ENCODE measurements at places on chromosomes 6 and 20.

DNA sequence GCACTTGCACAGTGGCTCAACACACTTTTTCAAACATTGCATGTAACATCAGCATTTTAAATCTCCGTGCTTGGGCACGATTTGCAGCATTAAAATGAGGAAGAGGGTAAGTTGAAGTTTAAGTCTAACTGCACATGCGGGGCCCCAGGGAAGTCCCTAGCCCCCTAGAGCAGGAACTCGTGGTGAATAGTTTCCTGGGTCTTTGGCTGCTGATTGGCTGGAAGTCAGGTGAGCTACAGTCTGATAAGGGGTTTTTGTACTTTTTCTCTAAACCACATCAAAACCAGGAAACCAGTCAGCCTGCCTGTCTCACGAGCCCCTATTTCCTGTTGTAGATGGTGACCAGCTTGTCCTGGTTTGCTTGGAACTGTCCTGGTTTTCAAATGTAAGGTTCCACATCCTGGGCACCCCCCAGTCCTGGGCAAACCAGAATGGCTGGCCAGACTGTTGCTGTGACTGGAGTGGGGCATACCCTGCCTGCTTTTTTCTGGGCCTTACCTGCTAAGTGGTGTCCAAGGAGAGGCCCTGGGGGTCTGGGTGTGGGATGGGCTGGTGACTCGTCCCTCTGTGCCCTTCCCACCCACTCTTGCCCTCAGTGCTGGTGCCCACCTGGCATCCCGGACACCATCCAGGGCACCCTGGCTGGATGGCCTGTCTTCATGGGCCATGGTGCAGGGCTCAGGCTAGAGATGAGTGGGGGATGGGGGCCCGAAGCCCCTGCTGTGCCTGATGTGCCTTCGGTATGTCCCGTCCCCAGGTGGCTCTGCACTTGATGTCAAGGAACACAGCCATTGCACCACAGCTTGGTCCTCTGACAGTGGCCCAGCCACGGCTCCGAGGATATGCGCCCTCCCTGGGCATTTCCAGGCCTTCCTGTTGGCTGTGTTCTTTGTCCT, 31.8 kb downstream of the SUN5 start:
- no peak for DNase-seq

DNA sequence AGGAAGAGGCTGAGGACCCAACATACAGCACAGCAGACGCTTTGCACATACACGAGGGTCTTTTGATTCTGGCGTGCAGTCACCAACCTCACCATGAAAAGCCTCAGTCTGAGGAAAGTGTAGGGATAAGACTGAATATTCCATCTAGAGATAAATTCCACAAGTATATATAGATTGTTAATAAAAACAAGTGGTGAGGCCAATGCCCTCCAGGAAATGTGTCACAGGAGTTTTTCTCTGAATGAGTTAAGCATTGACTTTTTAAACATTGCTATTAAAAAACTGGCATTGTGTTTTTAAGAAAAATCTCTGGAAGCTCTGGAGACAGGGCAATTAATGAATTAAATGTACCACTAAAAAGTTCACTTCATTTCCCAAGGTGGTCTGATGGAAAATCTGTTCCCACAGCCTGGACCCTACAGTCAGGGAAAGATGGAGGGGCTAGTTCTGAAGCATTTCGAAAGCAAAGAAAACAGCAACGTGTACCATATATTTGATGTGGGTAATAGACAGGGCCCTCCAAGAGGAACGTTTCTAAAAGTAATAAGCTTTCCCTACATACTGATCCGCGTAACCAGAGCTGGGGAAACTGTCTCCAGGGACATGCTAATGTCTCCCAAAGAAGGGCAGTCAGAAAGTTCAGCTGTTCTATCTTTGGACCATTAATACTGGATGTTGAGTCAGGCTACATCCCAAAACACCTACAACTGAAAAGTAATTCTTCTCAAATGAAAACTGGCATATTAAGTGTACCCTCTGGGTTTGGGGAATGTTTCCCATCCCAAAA, 301.1 kb downstream of the FOXC1 start:
- DNase-seq = peak; percentile 43

DNA sequence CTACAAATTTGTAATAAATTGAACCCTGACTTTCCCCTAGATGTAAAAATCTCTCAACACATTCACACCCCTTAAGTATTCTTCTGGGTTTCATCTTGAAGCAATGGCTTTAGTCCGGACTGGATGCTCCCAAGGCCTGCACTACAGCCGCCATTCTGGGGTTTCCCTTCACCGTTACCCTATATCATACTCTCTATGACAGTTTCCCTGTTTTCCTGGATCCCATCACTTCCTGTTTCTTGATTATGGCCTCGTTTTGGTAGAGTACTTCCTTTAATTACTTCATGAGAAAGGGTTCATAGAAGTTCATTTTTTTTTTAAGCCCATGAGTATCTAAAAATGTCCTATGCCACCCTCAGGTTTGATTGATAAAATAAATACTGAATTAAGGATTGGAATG, 11.7 kb downstream of the FIG4 start:
- no peak for DNase-seq

GRCh38 chr20:38829296-38829875, 23.9 kb downstream of the PPP1R16B start:
- no peak for DNase-seq

DNA sequence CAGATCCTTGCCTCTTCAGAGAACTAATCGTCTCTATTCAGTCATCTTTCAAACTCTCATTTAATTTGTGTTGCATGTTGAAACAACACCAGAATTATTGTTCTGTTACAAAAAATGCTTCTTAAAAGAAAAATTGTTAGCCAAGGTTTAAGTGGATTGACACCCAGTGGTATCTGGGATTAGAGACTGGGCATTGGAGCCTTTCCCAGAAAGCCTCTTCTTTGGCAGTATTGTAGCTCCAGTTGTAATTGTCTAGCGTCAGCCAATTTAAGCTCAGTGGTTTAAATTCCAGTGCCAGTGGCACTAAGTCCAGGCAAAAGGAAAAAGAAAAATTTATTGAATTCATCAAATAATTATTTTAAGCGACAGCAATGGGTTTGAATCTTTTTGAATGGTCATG, 801 bp downstream of the CCDC28A start:
- DNase-seq = no peak

- DNase-seq = no peak
These were observed 525.3 kb downstream of the CD83 start for GRCh38 chr6:14642842-14643241.

DNA sequence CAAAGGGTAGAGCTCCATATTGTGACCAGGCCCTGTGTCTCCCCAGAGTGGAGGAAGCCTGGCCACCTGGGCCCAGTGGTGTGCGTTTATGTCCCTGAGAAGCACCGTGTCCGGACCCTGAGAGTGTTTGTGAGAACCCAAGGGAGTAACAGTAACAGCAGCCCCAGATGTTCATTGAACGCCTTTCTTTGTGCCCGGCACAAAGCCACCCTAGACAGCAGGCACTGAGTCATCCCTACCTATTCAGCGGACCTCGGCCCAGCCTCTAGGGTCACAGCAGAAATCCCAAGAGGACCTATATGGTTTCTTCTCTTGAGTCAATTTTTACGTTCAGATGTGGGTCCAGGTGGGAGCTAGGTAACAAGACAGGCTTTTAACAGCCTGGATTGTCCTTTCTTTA, 24.5 kb downstream of the BCAS4 start:
- DNase-seq = no peak

- DNase-seq = no peak
These were observed 228.8 kb downstream of the EPM2A start for GRCh38 chr6:145506565-145506964.

DNA sequence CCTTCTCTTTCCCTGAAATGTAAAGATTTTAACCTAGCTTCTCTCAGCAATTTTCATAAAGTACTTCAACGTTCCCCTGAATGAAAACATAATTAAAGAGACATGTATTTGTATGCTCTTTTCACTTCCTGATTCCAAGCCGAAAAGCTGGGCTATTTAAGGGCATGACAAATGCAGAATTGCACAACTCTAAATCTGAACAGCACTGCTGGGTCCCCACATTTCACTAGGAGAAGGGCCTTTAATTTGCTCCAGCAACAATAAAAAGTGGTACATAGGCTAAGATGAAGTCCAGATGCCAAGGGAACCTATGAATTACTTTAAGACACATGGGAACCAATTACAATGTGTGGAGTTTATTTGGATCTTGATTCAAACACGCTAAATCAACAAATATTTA, 42.0 kb downstream of the IRAK1BP1 start:
- DNase-seq = peak; percentile 52

GRCh38 chr6:42243046-42243445, 25.4 kb upstream of the MRPS10 start:
- no peak for DNase-seq

- no peak for DNase-seq
These were observed 3.0 kb upstream of the GPX5 start for GRCh38 chr6:28522594-28523240.

- DNase-seq = peak; percentile 79
These were observed 197.9 kb upstream of the GRIK2 start for GRCh38 chr6:101195588-101195987.

DNA sequence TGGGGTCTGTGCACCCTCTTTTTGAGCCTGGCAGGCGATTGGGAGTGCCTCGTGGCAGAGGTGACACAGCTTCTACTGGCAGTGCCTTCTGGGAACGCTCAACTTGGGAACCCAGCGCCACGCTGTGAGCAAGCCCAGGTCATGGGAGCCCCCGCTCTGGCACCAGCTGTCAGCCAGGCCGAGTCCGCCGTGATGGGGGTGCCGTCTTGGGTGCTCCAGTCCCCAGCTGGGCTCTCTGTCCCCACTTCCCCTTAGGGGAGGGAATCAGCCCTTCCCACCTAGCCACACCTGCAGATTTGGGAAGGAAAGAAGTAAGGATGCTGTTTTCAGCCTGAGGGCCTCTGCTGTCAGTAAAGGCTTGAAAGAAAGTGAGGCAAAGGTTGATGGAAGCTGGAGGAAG, 31.0 kb upstream of the NTSR1 start:
- no peak for DNase-seq

GRCh38 chr20:12416281-12416680, 498.6 kb downstream of the BTBD3 start:
- DNase-seq = no peak

DNA sequence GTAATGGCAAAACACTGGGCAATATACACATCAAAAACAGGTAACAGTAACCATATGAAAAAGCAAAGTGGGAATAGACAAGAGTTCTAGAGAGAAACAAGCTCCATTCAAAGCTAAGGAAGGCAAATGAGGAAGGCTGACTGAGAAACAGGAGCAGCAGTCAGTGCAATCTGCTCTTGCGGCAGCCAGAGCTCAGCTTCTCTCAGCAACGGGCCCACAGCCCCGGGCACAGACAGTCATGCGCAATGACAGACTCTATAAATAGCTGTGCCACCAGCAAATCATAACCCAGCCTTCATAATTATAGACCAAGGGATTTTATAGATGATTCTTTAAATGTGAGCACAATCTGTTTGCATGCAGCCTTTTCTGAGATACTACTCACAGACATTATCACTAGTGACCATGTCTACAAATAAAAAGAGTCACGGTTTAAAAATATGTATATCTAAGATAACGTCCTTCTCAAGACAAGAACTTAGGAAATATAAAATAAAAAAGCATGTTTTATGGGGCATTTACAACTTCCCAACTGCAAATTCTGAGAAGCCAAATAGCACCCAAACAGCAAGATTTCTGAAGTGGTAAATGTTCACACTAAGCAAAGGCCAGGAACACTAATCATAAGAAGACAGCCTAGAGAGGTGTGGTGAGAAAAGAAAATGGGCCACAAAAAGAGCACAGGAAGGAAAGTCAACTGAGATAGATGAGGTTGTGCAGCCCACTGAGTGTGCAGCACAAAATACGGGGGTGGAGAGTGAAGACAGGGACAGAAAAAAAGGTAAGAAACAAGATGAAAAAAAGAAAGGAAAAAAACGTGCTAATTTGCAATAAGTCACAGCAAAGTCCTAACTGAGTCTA, 39.9 kb upstream of the BEND6 start:
- no peak for DNase-seq

GRCh38 chr6:12895721-12896120, 179.2 kb downstream of the PHACTR1 start:
- DNase-seq = no peak

DNA sequence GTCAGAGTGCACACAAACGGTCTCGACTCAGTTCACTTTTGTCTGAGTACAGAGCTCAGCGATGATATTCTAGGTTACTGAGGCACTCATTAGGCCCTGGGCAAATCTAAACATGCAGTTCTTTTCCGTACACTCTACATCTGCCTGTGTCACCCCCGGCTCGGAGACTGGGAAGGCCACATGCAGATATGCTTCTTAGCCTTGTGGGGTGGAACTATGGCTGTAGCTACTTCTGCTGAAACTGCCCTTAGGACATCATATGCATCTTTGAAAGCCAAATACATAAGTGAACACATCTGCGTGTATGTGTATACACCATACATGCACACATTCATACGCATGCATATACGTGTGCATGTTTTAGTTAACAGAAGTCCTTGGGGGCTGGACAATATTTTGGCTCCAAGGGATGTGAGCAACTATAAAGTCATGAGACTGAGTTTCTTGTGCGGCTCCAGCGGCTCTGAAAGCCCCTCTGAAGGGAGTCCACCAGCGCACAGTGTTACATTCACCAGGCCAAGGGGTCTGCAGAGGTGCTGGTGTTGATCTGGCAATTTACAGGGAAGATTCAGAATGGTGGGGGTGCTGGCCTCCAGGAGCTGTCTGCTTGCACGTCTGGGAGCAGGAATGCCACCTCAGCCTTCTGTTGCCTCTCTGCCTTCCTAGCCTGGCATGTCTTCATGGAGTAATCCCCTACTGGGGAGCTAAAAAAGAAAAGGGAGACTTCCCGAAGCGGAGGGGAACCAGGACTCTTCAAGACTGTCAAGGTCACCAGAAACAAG, 31.6 kb downstream of the PSMG4 start:
- no peak for DNase-seq

DNA sequence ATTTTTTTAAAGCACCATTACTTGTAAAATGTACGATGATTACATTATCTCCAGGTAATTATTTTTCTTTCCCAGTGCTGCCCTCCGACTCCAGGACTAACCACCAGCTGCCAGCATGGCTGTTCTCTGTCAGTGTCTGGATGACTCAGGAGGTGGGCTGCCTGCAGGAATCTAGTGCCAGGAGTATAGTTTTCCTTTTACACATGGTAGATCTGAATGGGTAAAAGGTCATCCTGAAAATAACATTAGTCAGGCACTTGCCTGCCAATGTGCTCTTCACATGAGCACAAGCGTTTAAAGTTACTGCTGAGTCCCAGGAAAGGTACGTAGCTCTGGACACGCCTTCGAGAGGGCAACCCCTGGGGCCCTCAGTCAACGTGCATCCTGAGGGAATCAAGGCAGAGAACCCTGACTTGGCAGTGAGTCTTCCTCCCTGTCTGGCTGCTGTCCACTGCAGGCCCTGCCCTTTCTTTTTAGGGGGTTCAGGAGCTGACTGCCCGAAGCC, 2.4 kb downstream of the DYNLT1 start:
- DNase-seq = peak; percentile 88

- no peak for DNase-seq
These were observed 61.8 kb downstream of the FAM229B start for GRCh38 chr6:112149236-112149635.

GRCh38 chr6:87675004-87675681, 26.9 kb downstream of the AKIRIN2 start:
- no peak for DNase-seq

Data from EL (cell line).